ENCODE measurements at places on chromosomes 5 and 9. TPM values are rescaled to one million over a fixed set of nuclear protein-coding genes. Genes with fewer than 3 reads are reported as not detected.

IFT74 gene
- 15.0 TPM for polyA plus RNA-seq

NDOR1 gene
- 10.8 TPM for polyA plus RNA-seq

GRCh38 chr5:6389397-6389796 lies 11.1 kb upstream of the MED10 start:
- H3K27me3 ChIP-seq, result peaks cover 9% of the 10 kb centered on the region
- DNase-seq, result no peak
- H3K4me3 ChIP-seq, result no peak overlapping the region

DNA sequence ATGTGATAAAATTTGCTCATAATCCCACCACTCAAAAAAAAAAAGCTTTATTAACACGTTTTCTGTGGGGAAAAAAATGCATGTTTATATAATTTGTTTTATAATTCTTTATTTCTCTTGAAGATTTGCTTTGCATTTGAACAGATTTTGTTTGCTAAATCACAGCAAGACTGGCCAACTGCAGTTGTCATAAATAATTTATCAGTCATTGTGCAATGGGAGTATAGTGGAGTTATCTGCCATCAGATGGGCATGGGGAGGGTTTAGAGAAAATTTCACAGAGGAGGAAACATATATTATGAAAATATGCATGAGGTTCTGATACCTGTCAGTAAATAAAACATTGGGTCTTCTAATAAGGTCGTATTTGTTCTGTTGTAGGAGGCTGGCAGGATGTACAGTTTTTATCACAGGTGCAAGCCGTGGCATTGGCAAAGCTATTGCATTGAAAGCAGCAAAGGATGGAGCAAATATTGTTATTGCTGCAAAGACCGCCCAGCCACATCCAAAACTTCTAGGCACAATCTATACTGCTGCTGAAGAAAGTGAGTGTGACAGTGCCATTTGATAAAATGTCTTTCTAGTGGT lies 23.8 kb downstream of the HSDL2 start:
- H3K4me3 ChIP-seq, result no peak overlapping the region
- DNase-seq, result no peak
- H3K36me3 ChIP-seq, result peaks cover 10% of the 10 kb centered on the region

GRCh38 chr9:132978451-132979131 lies at the start of gene GFI1B:
Gene GFI1B (plus strand): TSS chr9:132978694. CDS start chr9:132986679, 7,985 bp downstream.
- DNase-seq, result no peak
- peaks cover 39% of the 10 kb centered on the region for H3K27me3 ChIP-seq
- no peak within 1 kb of the TSS for H3K4me3 ChIP-seq
- H3K27ac ChIP-seq, result no peak within 1 kb of the TSS
- H3K36me3 ChIP-seq, result no peaks in the 10 kb centered on the region

NTRK2 gene
- 8.9 TPM for polyA plus RNA-seq

DNA sequence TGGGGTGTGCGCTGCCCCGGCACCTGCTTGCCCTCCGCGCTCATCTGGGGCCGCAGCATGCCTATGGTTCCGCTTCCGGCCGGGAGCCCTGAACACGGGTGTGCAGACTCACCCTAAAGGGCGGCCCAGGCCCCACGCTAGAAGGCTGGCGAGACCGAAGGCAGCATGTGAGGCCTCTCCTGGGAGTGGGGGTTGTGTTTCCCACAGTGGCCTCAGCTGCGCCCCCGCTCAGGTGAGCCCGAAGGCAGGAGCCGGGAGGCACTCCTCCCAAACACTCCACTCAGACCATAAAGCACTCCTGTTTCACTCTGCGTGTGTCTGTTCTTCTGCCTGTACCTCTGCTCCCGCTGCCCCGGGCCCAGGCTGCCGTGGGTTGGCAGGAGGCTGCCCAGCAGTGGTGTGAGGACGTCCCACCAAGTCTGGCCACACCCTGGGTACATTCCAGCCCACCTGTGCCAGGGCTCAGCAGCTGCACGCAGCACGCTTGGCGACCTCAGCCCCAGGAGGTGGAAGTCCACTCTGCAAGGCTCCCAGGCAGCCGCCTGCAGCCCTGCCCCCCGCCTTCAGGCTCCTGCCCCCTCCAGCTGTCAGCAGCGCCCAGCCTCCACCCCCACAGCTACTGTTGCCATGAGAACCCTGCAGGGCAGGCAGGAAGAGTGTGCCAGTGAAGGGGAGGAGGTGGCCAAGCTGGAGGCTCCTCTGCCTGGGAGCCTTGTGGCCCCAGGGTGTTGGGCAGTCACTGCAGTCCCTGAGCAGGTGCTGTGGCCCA lies 1.2 kb upstream of the AJM1 start:
- H3K36me3 ChIP-seq, result peaks cover 26% of the 10 kb centered on the region
- peak overlapping the region; percentile 65 for H3K27ac ChIP-seq
- DNase-seq, result peak; percentile 72
- H3K4me3 ChIP-seq, result no peak overlapping the region
- H3K4me1 ChIP-seq, result peaks cover 63% of the 10 kb centered on the region

DNA sequence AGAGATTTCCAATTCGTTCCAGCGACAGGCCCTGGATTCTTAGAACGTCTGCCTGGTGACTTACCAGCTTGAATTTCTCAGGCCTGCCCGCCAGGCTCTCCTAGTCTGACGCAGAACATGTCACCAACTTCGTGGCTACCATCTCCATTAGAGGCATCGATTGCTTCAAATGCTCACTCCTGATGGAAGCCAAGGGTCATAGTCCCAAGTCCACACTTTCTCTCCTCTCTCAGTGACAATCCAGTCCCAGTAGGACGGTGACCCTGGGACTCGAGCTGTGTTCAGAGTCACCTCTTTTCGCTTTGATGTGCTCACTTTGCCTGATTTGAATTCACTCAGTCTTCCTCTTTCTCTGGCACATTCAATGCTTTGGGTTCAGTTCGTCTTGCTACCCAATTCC lies 94.8 kb downstream of the GADD45G start:
- H3K27me3 ChIP-seq, result peaks cover 19% of the 10 kb centered on the region
- DNase-seq, result no peak
- peaks cover 2% of the 10 kb centered on the region for H3K4me1 ChIP-seq
- H3K27ac ChIP-seq, result no peak overlapping the region
- H3K4me3 ChIP-seq, result no peak overlapping the region

DNA sequence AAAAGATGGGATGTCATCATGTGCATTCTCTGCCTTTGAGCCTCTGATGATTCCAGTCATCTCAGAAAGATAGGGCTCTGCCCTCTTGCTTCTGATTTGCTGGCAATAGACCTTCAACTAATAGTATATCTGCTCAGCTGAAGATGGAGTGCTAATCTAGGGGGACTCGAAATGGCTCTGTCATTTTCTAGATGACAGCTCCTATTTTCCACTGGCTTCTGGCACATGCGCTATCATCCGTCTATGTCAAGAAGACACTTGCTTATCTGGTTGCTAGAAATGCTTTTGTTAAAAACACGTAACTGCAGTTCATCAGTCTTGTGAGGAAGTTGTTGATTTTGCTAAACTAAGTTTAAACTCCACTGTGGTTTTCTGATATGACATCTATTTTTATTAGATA lies 265.5 kb upstream of the ZNF608 start:
- H3K36me3 ChIP-seq, result no peaks in the 10 kb centered on the region
- H3K27ac ChIP-seq, result no peak overlapping the region
- H3K4me3 ChIP-seq, result no peak overlapping the region
- peaks cover 2% of the 10 kb centered on the region for H3K4me1 ChIP-seq
- no peaks in the 10 kb centered on the region for H3K27me3 ChIP-seq

SLC45A2 gene
- 0.09 TPM for polyA plus RNA-seq

DNA sequence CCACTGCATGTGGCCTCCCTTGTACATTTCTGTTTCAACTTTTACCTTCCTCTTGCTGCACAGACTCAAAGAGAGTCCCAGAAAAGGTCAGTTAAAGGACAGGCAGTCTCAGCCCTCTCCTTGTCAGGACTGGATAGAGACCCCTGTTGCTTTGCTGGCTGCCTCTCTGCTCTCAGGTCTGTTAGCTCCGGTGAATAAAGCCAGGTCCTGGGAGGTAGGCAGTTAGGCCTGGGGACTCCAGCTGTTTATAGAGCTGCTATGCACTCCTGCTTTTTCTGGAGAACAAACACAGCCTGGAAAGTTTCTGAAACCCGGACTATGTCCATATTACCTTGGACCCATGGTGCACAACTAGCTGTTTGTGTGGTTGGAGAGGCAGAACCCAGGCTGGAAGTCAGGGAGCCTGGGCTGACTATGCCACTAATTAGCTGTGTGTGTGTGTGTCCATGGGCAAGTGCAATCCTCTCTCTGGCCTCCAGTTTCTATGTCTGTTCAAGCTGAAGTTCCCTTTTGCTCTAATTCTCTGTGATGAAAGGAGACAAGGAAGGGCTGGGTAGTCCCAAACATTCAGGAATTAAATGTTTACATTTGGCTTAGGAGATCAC lies 42.9 kb downstream of the GLRA1 start:
- H3K4me3 ChIP-seq, result no peak overlapping the region
- no peaks in the 10 kb centered on the region for H3K27me3 ChIP-seq
- no peak overlapping the region for H3K27ac ChIP-seq
- peaks cover 4% of the 10 kb centered on the region for H3K4me1 ChIP-seq
- DNase-seq, result no peak

GRCh38 chr9:110069326-110070248 lies 138.4 kb downstream of the C9orf152 start:
- H3K4me1 ChIP-seq, result peaks cover 9% of the 10 kb centered on the region
- peak overlapping the region; percentile 31 for H3K27ac ChIP-seq
- no peaks in the 10 kb centered on the region for H3K27me3 ChIP-seq
- no peaks in the 10 kb centered on the region for H3K36me3 ChIP-seq

- peak; percentile 49 for DNase-seq
- no peaks in the 10 kb centered on the region for H3K36me3 ChIP-seq
- H3K4me3 ChIP-seq, result no peak overlapping the region
- no peaks in the 10 kb centered on the region for H3K27me3 ChIP-seq
- peaks cover 3% of the 10 kb centered on the region for H3K4me1 ChIP-seq
- H3K27ac ChIP-seq, result no peak overlapping the region
Measured at GRCh38 chr5:87188391-87188790, 79.3 kb upstream of the RASA1 start.

- H3K4me3 ChIP-seq, result no peak overlapping the region
- DNase-seq, result no peak
- no peaks in the 10 kb centered on the region for H3K36me3 ChIP-seq
- peaks cover 3% of the 10 kb centered on the region for H3K4me1 ChIP-seq
- no peak overlapping the region for H3K27ac ChIP-seq
Measured at GRCh38 chr5:34842554-34842953, 3.6 kb downstream of the TTC23L start.
